ENCODE measurements at places on chromosomes 1 and 21.

DNA sequence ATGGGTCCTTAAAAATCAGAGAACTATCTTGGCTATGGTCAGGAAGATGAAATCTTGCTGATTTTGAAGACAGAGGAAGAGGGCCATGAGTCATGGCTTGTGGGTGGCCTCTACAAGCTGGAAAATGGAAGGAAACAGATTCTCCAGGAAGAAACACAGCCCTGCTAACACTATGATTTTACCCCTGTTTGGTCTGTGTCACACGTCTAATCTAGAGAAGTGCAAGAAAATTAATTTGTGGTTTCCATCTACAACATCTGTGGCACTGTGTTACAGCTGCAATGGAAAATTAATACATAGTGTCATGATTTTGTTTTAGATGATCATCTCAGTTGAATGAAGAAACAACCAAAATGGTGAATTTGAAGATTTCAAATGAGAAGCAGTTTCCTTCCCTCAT is 288.7 kb upstream of the NRIP1 start:
- no peak for DNase-seq

DNA sequence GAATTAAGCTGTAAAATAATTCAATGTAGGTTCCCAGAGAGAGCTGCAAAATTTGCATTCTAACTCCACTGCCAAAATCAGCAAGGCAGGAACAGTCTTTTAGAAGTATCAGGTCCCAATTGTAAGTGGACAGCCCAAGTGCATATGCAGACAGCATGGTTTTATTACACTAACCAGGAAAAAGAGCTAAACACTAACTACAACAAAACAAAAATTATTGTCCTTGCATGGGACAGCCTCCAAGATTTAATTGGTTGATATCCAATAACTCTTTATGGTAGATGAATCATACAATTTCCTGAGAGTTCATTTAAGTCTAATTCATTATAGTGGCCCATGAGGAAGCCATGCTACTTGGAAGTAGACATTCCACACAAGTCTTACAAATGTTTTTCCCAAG is 154.3 kb upstream of the ZNF648 start:
- DNase-seq: no peak

- no peak for DNase-seq
Measured at GRCh38 chr1:153773096-153773921, 1.9 kb upstream of the SLC27A3 start.

DNA sequence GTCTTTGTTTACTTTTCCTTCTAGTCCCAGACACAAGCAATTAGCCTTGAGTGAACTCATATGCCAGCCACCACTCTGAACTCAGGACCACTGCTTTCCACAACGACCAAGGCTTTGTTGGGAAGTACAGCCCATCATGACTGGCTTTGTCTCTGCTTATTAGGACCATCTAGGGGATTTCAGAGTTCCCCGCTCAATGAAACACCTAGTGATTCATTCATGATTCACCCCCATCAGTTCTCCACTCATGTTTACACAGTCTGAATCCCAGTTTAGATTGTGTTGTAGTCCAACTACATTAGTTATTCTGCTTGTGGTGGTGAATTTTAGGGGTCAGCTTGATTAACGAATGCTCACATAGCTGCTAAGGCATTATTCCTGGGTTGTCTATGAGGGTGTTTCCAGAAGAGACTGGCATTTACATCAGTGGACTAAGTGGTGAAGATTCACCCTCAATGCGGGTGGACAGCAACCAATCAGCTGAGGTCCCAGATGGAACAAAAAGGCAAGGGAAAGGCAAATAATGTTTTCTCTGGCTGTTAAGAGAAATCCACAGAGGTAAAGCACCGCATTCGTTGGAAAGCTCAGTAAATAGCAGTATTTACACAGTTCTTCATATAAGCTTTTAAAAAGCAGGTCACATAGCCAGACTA is 122.7 kb downstream of the RGS21 start:
- no peak for DNase-seq

GRCh38 chr1:17235135-17235885 is 13.6 kb upstream of the PADI3 start:
- DNase-seq: no peak

Measured in OCI-LY7 (cell line).